ENCODE measurements at places on chromosomes 5 and 9. TPM values are rescaled to one million over a fixed set of nuclear protein-coding genes. Genes with fewer than 3 reads are reported as not detected.

The EPB41L4B gene
- 2.0 TPM for total RNA-seq

The LHX6 gene
- 0.53 TPM for total RNA-seq

The COMMD10 gene
- total RNA-seq = 18.1 TPM

The SHISAL2B gene
- not detected for total RNA-seq

The HCN1 gene
- total RNA-seq = 0.17 TPM

The CCDC192 gene
- not detected for total RNA-seq

The CDC26 gene
- total RNA-seq = 23.9 TPM

The GNG10 gene
- total RNA-seq = 29.4 TPM
